Stimulated activated CD8-positive, alpha-beta memory T cell treated with anti-CD3 and anti-CD28 coated beads, Interleukin-4, amount 100 ng/mL, for 1 hour (primary cell): ENCODE measurements at places on chromosomes 16 and 17.

DNA sequence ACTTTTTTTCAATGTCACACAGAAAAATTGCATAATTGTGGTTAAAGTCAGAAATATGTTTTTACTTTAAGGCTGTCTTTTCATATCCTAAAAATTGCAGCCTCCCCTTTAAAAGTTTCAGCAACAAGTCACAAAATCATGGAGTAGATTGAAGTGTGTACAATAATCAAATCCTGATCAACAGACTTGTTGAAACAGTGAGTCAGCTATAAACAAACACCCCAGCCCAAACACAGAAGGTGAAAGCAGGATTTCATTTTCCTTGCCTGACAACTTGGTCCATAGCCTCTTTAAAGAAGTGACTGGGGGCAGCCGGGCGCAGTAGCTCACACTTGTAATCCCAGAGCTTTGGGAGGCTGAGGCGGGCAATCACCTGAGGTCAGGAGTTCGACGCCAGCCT is 59.9 kb downstream of the WNT3 start:
- no peak for DNase-seq

DNA sequence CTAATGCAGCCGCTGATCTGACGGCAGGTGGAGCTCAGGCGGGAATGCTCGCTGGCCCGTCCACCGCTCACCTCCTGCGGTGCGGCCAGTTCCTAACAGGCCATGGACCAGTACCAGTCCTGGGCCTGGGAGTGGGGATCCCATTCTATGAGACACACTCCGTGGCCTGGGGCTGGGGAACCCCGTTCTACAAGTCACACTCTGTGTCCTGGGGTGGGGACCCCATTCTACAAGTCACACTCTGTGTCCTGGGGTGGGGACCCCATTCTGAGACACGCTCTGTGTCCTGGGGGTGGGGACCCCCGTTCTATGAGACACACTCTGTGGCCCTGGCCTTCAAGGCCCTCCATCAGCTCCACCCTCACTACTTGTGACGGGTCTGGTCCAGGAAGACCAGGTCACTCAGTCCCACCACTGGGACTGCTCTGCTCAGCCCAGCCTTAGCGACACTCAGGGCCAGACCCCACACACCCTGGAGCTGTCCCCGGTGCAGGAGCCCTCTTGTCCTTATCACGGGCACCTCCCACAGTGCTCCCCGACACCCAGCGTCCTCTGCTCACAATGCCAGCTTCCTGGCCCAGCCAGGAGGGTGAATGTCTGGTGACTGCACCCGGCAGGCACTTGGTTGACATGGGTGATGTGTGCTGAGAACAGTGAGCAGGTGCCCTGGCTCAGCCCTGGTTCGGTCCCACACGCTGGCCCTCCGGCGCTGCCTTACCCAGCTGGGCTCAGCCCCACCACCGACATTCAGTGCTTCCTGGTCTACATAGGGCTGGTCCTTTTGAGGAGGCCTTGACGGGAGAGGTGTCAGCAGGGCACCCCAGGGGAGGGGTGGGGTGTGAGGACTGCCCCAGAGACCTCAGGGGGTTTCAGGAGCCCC is 89.1 kb downstream of the TBC1D16 start:
- DNase-seq = no peak

- no peak for DNase-seq
Observed at GRCh38 chr16:88770461-88771293, 14.3 kb downstream of the PIEZO1 start.

DNA sequence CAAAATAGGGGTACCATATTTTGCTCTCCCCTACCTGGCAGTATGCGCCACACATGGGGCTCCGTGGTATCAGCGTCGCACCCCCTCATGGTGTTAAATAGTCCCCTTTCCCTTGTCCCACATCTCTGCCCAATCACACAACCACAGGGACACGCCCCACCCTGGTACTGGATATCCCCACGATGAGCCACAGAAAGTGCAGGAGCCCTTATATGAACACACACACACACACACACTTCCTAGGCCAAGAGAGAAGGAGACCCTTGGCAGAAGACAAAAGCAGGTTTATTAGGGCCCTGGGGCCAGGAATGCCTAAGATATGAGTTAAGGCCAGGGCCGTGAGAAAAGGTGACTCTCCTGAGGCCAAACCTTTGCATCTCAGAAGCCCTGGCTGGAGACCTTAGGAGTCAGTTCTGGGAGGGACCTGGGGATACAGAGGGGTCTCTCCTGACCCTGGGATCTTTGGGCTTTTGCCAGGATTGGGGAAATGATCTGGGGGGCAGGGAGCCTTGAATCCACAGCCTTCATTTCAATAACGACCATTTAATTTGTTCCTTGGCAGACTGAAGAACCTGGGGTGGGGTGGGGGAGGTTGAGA is 11.6 kb downstream of the COPZ2 start:
- DNase-seq = no peak

DNA sequence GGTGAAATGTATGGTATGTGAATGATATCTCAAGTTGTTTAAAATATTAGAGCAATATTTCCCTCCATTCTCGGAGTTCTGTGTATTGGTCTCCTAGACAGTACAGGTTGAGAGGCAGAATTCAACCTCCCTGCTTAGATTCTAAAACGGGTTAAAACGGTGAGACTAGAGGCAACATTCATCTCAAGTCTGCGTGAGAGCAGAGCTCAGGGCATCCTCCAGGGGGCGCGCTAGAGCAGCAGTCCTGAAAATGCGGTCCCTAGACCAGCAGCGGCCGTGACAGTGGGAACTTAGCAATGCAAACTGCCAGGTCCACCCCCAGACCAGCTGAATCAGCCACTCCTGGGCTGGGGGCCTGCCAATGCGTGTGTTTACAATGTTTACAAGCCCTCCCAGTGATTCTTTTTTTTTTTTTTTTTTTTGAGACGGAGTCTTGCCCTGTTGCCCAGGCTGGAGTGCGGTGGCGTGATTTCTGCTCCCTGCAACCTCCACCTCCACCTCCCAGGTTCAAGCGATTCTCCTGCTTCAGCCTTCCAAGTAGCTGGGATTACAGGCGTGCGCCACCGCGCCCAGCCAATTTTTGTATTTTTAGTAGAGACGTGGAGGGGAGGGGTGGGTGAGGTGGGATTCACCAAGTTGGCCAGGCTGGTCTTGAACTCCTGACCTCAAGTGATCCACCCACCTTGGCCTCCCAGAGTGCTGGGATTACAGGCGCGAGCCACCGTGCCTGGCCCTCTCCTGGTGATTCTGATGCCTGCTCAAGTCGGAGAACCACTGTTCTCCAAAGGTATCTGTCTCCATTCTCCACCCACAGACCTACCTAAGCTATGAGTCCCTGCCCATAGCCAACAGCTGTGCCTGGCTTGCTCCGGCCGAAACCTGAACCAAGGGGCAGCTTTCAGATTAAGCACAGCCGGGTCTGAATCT is 24.2 kb downstream of the KLHL36 start:
- peak; percentile 69 for DNase-seq

DNA sequence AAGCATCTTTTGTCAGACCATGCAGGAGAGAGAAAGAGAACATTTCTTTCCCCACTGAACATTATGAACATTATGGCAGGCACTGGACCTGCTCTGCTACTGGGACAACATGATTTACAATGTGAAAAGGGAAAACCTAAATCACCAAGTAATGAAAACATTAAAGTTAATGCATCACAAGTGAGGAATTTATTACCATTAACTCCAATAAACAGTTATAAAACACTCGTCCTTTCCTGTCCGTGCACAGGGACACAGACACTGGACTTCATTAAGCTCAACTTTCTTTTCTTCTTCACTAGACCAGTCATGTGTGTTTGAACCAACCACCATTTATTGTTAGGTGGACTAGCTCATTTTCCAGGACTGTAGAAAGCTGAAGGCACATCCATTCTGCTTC is 95.4 kb downstream of the SNX11 start:
- no peak for DNase-seq

DNA sequence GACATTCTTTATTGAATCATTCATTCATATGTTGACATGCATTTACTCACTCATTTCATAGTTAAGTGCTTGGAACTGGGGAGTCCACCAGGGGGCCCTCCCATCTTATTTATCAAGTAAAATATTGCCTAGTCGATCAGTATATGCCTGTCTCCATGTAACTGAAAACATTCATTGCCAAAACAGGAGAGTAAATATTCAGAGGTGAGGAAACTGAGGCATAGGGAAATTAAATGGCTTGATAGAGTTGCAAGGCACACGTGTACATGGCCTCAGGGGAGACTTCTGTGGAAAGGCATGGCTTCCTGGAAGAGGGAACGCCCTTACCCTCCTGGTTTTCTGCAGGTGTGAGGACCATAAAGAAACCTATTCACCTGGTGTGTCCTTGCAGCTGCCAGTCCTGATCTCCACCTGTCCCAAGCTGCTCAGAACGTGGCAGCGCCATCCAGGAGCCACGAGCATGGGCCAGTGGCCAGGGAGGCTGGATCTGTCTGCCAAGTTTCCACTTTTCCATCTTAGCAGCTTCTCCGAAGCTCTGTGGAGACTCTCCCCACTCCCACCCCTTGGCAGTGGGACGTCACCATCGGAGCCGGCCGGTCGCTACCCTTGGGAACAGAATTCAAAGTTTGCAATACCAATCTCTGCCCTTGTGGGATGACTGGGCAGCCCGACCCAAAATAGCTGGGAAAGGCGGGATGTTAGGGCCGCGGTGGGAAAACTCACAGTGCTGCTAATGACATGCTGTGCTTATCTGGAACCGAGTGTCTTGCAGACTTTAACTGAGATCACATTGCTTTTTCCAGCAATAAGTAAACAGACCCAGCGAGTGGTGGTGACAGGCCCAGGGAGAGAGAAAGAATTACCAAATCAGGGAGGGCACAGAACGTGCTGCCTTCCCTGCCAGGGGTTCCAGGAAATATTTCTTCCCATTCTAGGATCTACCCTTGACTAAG is 4.1 kb upstream of the C1QTNF1 start:
- no peak for DNase-seq

GRCh38 chr16:30186444-30186781 is 3.0 kb downstream of the CORO1A start:
- DNase-seq = no peak

- DNase-seq = no peak
Observed at GRCh38 chr17:1767358-1767757, 5.5 kb downstream of the SERPINF1 start.

DNA sequence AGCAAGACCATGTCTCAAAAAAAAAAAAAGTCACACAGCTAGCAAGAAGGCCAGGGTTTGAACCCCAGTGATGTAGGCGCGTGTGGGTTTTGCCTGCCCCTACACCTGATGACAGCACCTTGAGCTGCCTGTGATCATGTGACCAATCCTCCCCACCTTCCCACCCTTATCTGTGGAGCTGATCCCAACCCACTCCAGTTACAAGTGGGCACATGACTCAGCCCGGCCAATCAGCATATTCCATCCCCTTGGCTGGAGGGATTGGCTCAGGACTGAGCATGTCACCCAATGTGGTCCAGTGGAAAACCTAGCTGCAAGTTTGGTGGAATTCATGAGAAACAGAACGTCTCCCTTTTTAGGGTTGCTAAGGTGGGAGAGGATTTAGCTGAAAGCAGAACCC is 6.6 kb downstream of the TMEM114 start:
- no peak for DNase-seq

DNA sequence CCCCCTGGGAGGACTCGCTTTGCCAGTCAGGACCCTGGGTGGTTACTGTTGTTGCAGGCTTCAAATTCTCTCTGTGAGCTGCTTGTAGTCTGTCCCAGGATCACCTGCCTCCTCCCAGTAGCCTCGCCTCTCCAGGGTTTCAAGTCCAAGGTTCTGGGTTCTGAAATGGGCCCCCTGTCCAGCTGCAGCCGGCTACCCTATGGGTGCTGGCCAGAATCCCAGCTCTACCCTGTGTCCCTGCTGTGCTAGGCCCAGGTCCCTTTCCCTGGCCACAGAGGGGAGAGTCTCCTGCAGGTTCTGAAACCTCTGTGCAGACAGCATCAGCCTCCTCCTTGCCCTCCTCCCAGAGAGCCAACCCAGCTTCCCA is 21.4 kb downstream of the UNC13D start:
- DNase-seq = no peak

GRCh38 chr17:78589885-78590284 is 12.7 kb upstream of the DNAH17 start:
- no peak for DNase-seq

GRCh38 chr17:1894753-1895339 is 65.0 kb downstream of the RPA1 start:
- DNase-seq = no peak

GRCh38 chr17:80782536-80783427 is 208.9 kb upstream of the CHMP6 start:
- DNase-seq = no peak

DNA sequence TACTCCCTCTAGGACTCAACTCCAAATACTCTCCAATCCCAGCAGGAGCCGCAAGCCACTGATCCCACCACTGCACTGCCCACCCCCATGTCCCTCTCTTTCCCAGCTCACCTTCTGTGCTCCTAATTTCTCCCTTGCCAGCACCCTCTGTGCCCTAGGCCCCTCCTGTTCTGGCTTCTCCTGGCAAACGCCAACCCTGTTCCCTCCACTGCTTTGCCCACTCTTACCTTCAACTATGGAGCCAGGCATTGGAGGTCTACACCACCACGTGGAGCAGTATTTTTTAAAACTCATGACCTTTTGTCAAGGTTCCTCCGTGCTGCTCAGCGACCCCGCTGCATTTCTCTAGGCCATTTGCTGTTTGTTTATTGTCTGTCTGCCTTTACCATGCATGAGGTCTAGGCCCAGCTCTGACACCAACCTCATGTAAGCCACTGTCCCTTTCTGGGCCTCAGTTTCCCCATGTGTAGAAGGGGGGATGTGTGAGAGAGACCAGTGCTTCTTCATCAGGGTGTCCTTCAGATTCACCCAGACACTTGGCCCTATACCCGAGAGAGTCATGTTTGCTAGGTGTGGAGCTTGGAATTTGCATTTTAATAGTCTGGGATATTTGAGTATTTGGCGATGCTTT is 4.6 kb downstream of the CCDC102A start:
- DNase-seq = no peak
